ENCODE measurements at places on chromosomes 1 and 21.

DNA sequence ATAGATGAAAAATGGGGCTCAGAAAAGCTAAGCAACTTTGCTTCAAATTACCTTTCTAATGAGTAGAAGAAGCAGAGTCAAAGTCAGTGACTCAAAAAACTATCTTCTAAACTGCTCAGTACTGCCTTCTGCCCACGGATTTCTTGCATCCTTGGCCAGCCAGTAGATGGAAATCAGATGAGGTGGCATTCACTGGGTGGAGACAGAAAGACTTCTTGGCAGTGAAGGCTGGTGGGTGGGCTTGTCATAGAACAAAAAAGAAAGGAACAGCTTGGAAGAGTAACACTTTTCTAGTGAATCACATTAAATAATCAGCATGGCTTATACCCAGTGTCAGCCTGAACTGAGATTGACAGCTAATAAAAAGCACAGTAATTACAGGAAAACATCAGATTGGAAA, 170.7 kb downstream of the ST6GALNAC5 start:
- no peak for DNase-seq

DNA sequence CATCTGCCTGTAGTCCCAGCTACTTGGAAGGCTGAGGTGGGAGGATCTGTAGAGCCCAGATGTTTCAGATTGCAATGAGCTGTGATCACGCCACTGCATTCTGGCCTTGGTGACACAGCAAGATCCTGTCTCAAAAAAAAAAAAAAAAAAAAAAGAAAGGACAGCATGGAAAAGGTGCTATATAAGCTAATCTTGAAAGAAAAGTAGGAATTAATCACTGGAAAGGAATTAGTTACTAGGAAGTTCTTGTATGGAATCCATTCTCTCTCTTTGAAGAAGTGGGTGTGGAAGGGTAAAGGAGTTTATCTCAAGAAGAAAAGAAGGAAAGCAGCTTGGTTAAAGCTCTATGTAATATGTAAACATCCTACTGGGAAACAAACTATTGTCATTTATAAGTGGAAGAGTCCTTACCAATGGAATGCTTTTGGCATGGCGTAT, 339.2 kb downstream of the DPYD start:
- no peak for DNase-seq

GRCh38 chr1:82517586-82517985, 716.9 kb downstream of the ADGRL2 start:
- no peak for DNase-seq

- no peak for DNase-seq
These were observed 521.9 kb downstream of the PTPRC start for GRCh38 chr1:199160521-199161318.

GRCh38 chr1:211684791-211685190, 9.4 kb upstream of the NEK2 start:
- DNase-seq = no peak

- DNase-seq = no peak
These were observed 40.8 kb upstream of the UTS2 start for GRCh38 chr1:7893529-7894180.
